Bronchial smooth muscle cell (primary cell): ENCODE measurements at places on chromosomes 11 and 22. TPM values are rescaled to one million over a fixed set of nuclear protein-coding genes. Genes with fewer than 3 reads are reported as not detected.

The MMP13 gene
- not detected in 2 replicates for total RNA-seq

The LRRC32 gene
- total RNA-seq, result 9.6 and 22.9 TPM in 2 replicates

The TSSK2 gene
- total RNA-seq, result not detected in 2 replicates

The FGF3 gene
- not detected in 2 replicates for total RNA-seq

The TUBA8 gene
- total RNA-seq, result 0.60 and 0.63 TPM in 2 replicates

The IFT27 gene
- total RNA-seq, result 18.1 and 18.2 TPM in 2 replicates

The APOL6 gene
- 13.7 and 14.5 TPM in 2 replicates for total RNA-seq

The SULT4A1 gene
- 0.43 and 0.47 TPM in 2 replicates for total RNA-seq

The UBQLN3 gene
- 0.09 and 0.16 TPM in 2 replicates for total RNA-seq

The OR52E8 gene
- total RNA-seq, result not detected in 2 replicates

The NEU3 gene
- total RNA-seq, result 4.4 and 5.0 TPM in 2 replicates

The TPBGL gene
- not detected in 2 replicates for total RNA-seq

The FLRT1 gene
- 0.09 and 0.16 TPM in 2 replicates for total RNA-seq

The MMP8 gene
- under 0.01 TPM in 1 of 2 replicates, not detected in the other for total RNA-seq

The CSF2RB gene
- under 0.01 TPM in 1 of 2 replicates, not detected in the other for total RNA-seq

The NPTXR gene
- total RNA-seq, result 0.26 and 1.1 TPM in 2 replicates

The NXPE2 gene
- total RNA-seq, result 0.09 TPM in 1 of 2 replicates, not detected in the other

The OR51A7 gene
- not detected in 2 replicates for total RNA-seq

The RAB36 gene
- total RNA-seq, result 1.9 and 2.7 TPM in 2 replicates

The CASP5 gene
- total RNA-seq, result under 0.01 TPM in 1 of 2 replicates, not detected in the other

The CD3D gene
- total RNA-seq, result not detected in 2 replicates

The FOLR3 gene
- 0.34 and 1.4 TPM in 2 replicates for total RNA-seq

The MIOX gene
- not detected in 2 replicates for total RNA-seq

The FGF4 gene
- not detected in 2 replicates for total RNA-seq

The MYBPC3 gene
- total RNA-seq, result not detected in 2 replicates

The HBE1 gene
- total RNA-seq, result 0.09 TPM in 1 of 2 replicates, not detected in the other

The OR5B2 gene
- total RNA-seq, result not detected in 2 replicates

The MOGAT2 gene
- under 0.01 TPM in 1 of 2 replicates, not detected in the other for total RNA-seq

The ART1 gene
- total RNA-seq, result not detected in 2 replicates

The C11orf87 gene
- total RNA-seq, result 0.16 TPM in 1 of 2 replicates, not detected in the other

The DRICH1 gene
- total RNA-seq, result 0.17 TPM in 1 of 2 replicates, not detected in the other

The RBMXL2 gene
- not detected in 2 replicates for total RNA-seq

The TTC28 gene
- 19.1 and 19.7 TPM in 2 replicates for total RNA-seq

The SCT gene
- total RNA-seq, result 0.43 and 0.47 TPM in 2 replicates

The OR52N4 gene
- total RNA-seq, result 0.17 TPM in 1 of 2 replicates, not detected in the other

The CALCA gene
- not detected in 2 replicates for total RNA-seq

The CBLIF gene
- not detected in 2 replicates for total RNA-seq

The SCGB1A1 gene
- total RNA-seq, result not detected in 2 replicates

The SCN2B gene
- 0.16 and 0.43 TPM in 2 replicates for total RNA-seq

The GSTT2B gene
- total RNA-seq, result 1.4 and 3.2 TPM in 2 replicates

The GAL3ST1 gene
- not detected in 2 replicates for total RNA-seq

The EXPH5 gene
- 1.5 and 2.4 TPM in 2 replicates for total RNA-seq

The SLC22A9 gene
- not detected in 2 replicates for total RNA-seq

The PNPLA5 gene
- 0.16 TPM in 1 of 2 replicates, not detected in the other for total RNA-seq

The CD3E gene
- not detected in 2 replicates for total RNA-seq

The OR8G5 gene
- total RNA-seq, result not detected in 2 replicates

The MS4A15 gene
- total RNA-seq, result not detected in 2 replicates

The CARD10 gene
- 2.4 and 2.5 TPM in 2 replicates for total RNA-seq

The LINC01488 gene
- not detected in 2 replicates for total RNA-seq

The MS4A2 gene
- not detected in 2 replicates for total RNA-seq
